ENCODE measurements at places on chromosomes 5 and 9.

GRCh38 chr5:65213921-65214525, 267.7 kb downstream of the ADAMTS6 start:
- peak; percentile 56 for DNase-seq

DNA sequence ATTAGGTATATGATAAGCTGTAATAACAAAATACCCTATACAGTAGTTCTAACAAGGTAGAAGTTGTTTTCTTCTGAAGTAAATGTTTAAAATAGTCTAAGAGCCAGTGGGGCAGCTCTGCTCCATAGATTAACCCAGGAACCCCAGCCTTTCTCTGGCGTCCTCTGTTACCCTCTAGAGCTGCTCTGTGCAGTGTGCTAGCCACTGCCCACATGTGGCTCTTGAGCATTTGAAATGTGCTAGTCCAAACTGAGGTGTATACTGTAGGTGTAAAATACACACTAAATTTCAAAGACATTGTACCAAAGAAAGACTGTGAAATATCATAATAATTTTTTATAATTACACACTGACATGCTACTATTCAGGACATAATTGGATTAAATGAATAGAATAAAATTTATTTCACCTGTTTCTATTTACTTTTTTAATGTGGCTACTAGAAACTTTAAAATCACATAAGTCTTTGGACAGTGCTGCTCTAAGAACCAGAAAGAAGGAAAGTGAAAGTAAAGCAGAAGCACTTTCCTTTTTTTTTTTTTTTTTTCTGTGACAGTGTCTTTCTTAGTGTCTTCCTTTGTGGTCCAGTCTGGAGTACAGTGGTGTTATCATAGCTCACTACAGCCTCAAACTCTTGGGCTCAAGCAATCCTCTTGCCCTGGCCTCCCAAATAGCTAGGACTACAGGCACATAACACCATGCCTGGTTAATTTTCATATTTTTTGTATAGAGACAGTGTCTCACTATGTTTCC, 39.3 kb downstream of the RAI14 start:
- no peak for DNase-seq

- DNase-seq, result no peak
These were observed 71.9 kb downstream of the ACTL7B start for GRCh38 chr9:108783731-108784495.

- no peak for DNase-seq
These were observed 9.2 kb downstream of the SLC6A3 start for GRCh38 chr5:1436036-1436435.

GRCh38 chr5:115418788-115419187, 122.3 kb upstream of the CCDC112 start:
- no peak for DNase-seq

DNA sequence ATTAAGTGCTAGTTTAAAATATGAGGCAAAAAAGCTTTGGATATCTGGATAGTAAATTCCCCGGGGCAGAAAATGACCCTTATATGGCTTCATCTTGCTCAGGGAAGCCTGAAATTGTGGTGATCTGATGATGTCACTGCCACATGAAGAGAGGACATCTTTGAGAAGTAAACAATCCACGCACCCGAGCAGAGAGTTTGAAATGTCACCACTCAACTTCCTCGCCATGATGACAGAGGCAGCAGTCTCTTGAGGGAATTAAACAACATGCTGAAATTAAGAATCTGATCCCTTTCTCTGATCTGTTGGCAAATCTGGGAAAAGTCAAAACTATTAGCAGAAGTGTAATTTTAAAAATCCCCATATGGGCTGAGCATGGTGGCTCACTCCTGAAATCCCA, 110.0 kb downstream of the TLE1 start:
- DNase-seq, result no peak

DNA sequence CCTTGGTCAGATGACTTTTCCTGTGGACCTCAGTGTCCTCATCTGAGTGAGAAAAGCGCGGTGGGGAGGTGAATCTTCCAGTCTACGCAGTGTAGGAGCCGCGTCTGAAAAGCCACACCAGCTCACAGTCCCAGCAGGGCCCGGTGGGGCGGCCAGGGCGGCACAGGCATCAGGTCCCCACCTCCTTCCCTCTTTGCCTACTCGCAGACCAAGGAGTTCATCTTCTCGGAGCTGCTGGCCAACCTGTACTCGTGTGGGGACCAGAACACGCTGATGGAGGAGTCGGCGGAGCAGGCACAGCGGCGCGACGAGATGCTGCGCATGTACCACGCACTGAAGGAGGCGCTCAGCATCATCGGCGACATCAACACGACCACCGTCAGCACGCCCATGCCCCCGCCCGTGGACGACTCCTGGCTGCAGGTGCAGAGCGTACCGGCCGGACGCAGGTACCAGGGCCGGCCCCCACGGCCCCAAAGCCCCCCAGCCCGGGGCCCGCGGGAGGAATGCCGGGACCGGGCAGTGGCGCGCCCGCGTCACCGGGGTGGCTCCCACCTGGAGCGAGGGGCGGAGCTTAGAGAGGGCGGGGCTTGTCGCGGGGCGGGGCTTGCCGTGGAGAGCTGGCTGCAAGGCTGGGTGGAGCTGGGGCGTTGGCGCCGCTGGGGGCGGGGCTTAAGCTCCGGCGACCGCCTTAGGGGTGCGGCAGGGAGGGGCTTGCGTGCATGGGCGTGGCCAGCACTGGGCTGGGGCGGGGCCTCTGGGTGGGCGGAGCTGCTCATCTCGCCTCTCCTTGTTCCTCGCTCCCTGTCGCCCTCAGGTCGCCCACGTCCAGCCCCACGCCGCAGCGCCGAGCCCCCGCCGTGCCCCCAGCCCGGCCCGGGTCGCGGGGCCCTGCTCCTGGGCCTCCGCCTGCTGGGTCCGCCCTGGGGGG, 25.6 kb downstream of the GOLGA2 start:
- DNase-seq, result peak; percentile 52

DNA sequence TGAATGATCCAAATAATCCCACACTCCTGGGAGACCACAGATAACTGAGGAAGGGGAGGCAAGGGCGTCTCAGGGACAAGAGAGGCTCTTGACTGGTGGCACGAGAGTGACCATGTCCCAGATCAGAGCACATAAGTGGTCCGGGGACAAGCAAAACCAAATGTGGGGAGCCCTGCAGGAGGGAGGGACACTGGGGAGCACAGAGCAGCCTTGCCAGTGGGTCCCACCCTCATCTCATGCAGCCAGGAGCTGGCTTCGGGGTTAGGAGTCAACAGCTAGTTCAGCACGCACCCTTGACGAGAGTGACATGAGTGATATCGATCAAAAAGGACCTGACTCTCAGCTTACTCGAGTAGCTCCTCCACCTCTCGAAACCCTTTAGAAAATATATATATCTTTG, 16.5 kb upstream of the UBE2QL1 start:
- DNase-seq, result no peak

- no peak for DNase-seq
These were observed 1982.4 kb downstream of the EFNA5 start for GRCh38 chr5:105688227-105688792.

DNA sequence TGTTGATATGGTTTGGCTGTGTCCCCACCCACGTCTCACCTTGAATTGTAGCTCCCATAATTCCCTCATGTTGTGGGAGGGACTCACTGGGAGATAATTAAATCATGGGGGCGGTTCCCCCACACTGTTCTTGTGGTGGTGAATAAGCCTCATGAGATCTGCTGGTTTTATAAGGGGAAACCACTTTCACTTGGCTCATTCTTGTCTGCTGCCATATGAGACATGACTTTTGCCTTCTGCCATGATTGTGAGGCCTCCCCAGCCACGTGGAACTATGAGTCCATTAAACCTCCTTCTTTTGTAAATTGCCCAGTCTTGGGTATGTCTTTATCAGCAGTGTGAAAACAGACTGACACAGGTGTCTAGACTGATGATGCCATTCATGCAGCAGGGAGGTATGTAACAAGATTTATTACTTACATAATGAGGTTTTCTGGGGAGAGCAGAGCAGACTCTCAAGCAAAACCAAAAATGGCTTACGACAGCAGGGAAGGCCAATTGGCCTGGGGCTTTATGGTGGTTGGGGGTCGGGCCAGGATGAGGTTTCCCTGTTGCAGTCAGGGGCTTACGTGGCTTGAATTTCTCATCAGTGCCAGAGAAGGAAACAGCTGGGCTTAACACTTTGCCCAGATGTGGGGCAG, 9.5 kb upstream of the COMMD10 start:
- no peak for DNase-seq

- peak; percentile 94 for DNase-seq
These were observed 21.5 kb upstream of the MYO10 start for GRCh38 chr5:16957304-16958196.

DNA sequence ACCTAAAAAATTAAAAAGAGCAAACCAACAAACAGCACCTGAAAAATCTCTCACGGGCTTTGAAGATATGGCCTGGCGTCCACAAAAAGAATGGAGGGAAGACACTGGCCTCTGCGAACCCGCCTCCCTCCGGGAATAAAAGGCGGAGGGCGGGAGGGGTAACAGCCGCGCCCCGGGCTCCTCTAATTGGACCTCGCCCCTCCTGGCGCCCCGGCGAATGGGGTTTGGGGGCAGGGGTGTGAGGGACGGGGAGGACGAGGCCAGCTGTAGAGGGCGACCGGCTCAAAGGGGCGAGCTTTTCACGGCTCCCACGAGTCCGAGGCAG, 753 bp downstream of the FANCC start:
- peak; percentile 58 for DNase-seq
